ENCODE measurements at places on chromosomes 2 and 18.

- DNase-seq: no peak
Measured at GRCh38 chr18:70188113-70188512, 17.4 kb downstream of the RTTN start.

DNA sequence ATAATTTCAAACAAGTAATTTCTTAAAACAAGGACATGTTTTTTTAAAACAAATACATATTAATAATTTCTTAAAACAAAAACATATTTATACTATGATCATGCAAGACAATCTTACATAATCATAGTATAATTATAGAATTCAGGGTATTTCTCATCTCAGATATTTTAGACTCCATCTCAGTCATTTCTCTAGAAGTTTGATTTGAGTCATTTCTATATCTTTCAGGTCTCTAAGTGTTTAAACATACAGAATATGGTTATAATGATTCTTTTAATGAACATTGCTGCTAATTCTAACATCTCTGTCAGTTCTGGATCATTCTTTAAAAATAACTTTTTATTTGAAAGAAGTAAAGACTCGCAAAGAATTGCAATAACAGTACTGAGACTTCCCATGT is 154.2 kb upstream of the KYNU start:
- DNase-seq: no peak

DNA sequence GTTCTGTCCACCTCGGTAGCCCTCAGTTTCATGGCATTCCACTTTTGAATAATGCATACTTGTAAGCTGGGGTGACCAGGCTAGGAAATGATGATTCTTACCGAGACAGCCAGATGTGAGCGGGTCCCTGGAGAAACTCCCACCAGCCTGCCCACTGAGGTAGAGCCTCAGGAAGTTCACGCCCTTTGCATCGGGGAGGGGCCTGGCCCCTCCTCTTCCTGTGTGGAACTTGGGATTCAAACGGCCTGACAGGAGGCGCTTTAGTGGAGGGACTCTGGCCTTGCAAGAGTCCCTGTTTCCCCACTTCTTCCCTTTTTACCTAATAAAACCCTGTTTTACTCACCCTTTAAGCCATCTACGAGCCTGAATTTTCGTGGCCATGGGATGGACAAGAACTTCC is 44.6 kb downstream of the MRO start:
- no peak for DNase-seq

GRCh38 chr2:39107156-39107555 is 13.7 kb downstream of the SOS1 start:
- no peak for DNase-seq

DNA sequence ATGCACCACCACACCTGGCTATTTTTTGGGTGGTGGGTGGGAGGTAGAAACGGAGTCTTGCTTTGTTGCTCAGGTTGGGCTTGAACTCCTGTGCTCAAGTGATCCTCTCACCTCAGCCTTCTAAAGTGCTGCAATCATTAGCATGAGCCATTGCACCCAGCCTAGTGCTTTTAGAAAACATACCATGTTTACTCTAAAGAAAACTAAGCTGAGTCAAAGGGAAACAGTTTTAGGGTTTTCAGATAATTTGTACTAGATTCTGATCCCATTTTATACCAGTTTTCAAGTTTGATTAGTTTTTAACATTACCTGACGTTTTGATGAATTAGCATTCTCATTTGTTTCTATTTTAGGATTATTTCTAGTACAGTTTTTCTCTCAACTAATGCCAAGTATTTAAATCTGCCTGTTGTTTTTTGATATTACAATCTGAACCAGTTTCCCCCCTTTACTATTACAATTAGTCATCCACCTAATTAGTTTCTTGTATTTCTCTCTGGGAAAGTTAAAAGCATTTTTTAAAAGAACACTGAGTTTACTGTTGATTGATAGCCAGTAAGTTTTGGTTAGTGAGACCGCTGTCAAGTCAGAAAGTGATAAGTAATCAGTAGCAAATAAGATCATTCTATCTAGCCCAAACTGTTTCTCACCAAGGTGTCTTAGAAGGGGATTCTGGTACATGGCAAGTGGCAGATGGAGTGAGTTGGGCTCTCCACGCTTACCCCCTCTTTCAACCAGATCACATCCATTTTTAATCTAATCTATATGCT is 24.2 kb upstream of the TBR1 start:
- no peak for DNase-seq

DNA sequence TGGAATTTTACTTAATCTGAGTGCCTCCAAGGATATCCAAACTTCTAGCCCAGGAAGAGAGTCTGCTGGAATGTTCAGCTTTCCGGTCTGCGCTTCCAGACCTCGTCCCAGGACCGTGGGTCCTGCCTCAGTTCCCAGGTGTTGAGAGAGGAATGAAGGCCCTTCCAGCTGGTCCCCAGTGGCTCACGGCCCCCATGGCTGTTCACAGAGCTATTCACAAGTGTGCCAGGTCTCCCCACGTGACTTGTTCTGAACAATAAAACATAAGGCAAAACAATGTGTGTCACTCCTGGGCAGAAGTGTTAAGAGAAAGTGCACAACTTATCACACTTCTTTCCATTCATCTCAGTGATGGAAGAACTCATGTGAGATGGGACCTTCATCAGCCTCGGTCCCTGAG is 20.1 kb upstream of the TEX51 start:
- DNase-seq: no peak

DNA sequence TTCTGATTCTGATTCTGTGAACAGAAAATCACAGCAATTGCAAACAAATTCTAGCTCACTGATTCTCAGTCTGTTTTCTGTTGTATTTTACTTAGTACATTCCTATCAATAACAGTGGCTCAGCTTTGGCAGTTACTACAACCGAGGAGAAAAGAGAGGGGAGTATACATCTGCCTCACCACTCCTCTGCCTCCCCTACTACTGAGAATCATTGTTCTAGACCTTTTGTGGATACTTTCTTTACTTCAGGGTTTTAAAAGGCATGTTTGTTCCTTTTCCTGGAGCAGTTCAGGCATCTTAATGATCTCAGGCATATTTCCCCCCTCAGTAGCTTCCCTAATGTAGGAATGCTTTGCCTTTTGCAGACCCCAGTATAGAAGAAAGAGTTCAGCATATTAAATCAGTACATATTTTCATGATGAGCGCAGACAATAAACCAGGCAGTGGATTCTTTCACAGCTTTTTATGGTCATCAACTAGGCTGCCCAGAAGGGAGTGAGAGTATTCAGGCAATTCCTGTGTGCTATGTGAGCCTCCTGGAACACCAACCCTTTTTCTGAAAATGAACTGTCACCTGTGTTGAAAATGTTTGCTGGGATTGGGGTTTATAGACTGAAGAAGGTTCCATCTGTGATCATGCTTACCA is 10.3 kb downstream of the STAMBP start:
- DNase-seq: no peak

DNA sequence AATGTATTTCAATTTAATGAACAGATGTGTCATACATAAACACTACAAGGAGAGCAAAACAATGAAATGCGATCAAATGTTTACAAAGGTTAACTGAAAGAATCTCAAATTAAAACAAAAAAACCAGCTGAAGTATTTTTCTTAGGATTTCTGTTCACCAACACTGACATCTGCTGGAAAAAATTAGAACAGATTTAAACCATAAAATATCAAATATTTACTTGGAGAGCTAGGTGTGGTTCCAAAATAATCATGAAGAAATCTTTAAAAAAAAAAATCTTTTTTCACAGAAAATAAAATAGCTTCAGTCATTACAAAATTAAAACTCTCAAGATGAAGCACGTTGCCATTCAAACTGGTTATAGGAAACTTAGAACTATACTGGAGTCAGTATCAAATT is 13.8 kb downstream of the MMADHC start:
- no peak for DNase-seq

GRCh38 chr2:191676790-191677645 is 918 bp upstream of the NABP1 start:
- DNase-seq: peak; percentile 31

- DNase-seq: no peak
Measured at GRCh38 chr2:101232770-101233169, 19.9 kb upstream of the CNOT11 start.

GRCh38 chr2:237865623-237866041 is 6.2 kb downstream of the RAMP1 start:
- no peak for DNase-seq

GRCh38 chr18:3395466-3395865 is 54.5 kb upstream of the TGIF1 start:
- no peak for DNase-seq

DNA sequence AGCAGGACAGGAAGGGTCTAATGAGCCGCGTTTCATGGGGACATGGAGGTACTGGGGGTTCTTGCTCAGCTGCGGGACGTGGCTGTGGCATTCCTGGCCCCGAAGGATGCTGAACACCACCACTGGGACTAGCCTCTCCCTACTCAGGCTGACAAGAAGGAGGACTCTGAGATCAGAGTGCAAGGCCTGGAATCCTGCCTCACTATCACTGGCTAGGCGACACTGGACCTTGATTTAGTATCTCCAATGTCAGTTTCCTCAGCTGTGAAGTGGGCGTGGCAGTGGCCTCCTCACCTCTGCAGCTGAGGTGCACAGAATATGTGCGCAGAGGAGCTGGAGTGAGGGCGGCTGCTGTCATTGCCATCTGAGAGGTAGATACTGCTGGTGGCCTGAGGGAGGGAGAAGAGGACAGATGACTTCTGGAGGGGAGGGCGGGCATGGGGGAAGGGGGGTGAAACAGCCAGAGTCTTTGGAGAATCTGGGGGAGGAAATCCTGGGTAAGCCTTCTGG is 157.8 kb upstream of the CAPN13 start:
- DNase-seq: no peak

Data from T follicular helper cell (primary cell).